ENCODE measurements at places on chromosomes 1 and 21.

- peak; percentile 80 for DNase-seq
These were observed 115.7 kb upstream of the IPO9 start for GRCh38 chr1:201713086-201713810.

DNA sequence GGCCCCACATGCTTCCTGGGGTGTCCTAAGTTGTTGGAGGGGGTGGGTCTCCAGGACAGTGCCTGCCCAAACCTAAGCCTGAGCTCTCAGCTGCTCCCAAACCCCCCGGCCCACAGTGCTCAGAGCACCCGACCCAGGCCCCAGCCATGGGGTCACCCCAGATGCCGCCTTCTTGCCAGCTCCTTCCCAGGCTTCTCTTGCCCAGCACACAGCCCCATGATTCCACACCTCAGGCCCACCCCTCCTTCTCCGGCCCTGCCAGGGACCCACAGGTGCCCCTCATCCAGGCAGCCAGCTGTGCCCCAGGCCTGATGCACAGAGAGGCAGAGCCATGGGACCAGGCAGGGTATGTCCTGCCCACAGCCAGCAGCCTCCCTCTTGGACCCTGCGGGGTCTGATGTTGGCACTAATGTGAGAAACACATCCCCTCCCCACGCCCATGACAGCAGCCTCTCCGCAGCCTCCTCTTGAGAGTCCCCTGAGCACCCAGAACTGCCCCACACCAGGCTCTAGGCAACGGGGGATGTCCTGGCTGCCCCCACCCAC is 4.9 kb downstream of the WNT9A start:
- peak; percentile 26 for DNase-seq

- no peak for DNase-seq
These were observed 513.6 kb downstream of the PLPP3 start for GRCh38 chr1:56065729-56066128.

DNA sequence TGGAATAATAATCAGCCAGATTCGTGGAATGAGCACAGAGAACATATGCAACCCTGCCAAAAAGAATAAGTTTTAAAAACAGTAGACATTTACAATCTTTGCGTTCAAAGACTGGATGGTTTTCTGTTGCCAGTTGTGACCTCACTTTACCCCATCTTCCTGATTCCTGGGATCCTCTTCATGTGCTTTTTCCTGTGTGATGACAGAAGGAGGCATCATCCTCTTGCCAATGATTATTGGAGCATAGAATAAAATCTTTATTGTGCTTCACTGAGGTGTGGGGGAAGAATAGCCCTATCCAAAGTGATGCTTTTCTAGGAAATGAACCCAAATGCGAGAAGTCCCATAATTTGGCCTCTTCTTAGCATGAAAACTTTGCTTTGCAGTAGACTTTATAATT is 15.0 kb upstream of the BARHL2 start:
- DNase-seq = no peak

- no peak for DNase-seq
These were observed 22.1 kb downstream of the ASPM start for GRCh38 chr1:197124376-197124775.

GRCh38 chr1:226762988-226763904 is 24.2 kb upstream of the ITPKB start:
- no peak for DNase-seq

GRCh38 chr1:43466403-43466802 is 12.7 kb upstream of the HYI start:
- DNase-seq = no peak

DNA sequence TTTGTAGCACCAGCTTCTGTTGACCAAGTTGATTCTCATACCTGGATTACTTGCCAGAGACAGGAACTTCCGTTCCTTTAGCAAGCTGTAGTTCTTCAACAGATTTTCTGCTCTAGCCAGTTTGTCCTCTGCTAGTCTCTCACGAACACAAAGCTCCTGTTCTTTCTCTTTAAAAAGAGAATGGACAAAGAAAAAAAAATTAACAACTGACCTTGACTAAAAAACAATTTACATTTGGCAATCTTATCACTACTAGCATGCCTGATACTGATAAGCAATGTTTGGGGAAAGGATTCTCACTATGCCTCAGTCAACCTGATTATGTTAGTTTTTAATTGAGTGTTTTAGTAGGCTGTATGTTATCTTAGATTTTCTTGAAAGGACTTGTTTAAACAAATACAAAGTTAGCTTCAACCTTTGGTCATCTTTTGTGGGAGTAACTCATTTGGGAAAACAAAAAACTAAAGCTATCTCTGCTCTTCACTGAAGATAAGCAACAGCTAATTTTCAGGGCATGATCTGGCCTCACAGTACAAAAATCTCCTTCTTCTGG is 8.3 kb downstream of the NEK2 start:
- no peak for DNase-seq

- no peak for DNase-seq
These were observed 26.3 kb upstream of the NEK2 start for GRCh38 chr1:211701733-211702132.

- no peak for DNase-seq
These were observed 47.2 kb downstream of the S1PR1 start for GRCh38 chr1:101284021-101284420.

DNA sequence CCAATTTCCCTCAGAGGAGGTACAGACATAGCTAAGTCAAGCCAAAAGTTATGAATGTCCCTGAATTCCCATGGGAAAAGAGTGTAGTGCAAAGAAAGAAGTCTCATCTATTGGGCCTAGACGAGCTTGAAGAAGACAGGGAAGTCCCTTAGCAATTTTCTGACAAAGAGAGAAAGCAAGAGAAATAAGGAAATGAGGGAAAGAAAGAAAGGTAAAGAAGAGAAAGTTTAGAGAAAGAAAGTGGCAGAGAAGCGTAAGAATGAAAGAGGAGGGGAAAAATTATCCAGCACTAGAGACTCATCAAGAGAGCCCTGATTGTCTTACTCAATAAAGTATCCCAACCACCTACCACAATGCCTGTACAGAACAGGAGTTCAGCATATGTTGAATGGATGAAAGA is 40.6 kb upstream of the FOXD3 start:
- DNase-seq = no peak

GRCh38 chr1:1213345-1214265 is at the start of gene TNFRSF4:
TSS of gene TNFRSF4 (minus strand) at chr1:1214153. CDS start at chr1:1214127, 26 bp downstream.
- DNase-seq = no peak

- peak; percentile 21 for DNase-seq
These were observed 660 bp downstream of the GCLM start for GRCh38 chr1:93908394-93909145.

DNA sequence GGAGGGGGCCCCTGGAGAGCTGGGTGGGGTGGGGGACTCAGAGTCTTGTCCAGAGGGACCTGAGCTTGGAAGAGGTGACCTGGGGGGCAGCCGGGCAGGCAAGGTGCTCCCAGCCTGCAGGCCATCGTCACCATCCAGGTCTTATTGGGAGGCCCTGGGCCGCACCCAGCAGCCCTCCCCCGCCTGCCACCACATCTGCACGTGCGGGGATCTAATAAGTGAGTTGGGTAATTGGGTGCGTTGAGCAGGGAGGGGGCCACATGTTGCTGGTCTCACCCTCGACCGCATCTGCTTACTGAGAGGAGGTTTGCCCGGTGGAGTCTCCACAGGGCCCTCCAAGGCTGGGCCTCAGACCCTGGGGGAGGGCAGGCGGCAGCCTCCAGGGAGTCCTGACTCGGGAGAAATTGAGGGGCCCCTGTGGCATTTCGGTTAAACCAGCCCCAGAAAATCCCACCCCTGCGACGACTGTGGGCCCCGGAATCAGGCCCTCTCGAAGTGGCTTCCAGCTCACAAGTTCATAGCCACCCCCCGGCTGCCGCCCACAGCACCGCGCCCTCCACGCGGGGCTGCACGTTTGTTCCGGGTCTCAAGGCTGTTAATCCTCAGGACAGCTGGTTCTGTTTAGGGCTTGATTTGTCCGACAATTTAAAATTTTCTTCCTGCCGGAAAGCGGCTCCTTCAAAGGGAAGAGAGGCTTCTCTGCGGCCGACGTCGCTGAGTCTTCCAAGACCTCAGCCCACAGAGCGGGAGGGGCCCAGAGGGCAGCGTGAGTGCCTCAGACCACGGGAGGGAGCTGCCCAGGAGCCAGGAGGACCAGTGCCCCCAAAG is 14.7 kb upstream of the COL6A2 start:
- DNase-seq = peak; percentile 82

- no peak for DNase-seq
These were observed 34.5 kb downstream of the TMPRSS15 start for GRCh38 chr21:18369115-18369514.

GRCh38 chr1:167430134-167430848 is 88.0 kb downstream of the CD247 start:
- no peak for DNase-seq

DNA sequence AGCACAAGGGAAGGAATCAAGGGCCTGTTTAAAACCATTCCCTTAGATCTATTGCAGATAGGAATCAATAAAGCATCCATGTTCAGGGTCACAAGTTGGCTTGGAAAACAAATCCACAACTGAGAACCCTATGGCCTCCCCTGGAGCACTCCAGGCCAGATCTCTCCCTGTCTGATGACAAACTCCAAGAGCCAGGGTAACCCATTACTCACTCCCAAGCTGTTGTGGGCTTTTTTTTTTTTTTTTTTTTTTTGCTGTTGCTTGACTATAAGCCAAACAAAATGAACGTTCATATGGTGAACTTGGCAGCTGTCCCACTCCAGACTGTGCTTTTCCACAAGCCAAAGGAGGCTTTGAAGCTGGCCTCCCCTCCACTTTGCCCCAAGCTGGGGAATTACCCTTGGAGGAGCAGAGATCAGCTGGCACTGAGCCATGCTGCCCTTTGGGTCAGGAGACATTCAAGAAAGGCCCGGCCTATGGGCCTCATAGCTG is 35.7 kb upstream of the VAV3 start:
- peak; percentile 50 for DNase-seq

- no peak for DNase-seq
These were observed 7.7 kb upstream of the GNG4 start for GRCh38 chr1:235657269-235657668.

DNA sequence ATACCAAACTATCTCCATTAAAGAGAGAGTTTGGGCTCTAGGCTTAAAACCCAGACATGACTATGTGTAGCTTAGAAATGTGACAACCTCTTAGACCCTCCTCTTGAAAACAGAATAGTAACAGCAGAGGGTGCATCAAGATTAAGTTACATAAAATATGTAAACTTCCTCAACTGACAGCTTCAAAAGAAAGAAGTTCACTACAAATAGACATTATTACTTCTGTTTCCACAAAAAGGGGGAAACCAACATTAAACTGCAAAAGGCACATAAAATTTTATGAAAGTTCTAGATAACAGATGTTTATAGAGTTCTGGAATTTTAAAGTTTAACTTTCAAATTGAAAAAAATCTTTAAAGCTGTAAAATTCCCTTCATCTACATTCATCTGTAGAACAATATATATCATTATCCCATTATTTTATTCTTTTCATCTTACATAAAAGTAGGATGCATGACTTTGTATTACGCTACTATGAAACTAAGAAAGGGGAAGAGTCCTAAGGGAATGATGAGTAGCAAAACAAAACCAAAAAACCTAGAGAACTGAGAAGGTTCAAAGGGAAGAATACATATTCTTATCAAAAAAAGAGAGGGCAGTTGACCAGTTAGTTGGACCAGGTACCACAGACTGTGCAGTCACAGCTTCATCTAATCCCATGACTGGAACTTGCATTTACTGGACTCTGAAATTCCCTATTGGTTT is 177.0 kb downstream of the SIPA1L2 start:
- DNase-seq = no peak

GRCh38 chr1:119549719-119550132 is 42.7 kb downstream of the HSD3B1 start:
- DNase-seq = peak; percentile 78

DNA sequence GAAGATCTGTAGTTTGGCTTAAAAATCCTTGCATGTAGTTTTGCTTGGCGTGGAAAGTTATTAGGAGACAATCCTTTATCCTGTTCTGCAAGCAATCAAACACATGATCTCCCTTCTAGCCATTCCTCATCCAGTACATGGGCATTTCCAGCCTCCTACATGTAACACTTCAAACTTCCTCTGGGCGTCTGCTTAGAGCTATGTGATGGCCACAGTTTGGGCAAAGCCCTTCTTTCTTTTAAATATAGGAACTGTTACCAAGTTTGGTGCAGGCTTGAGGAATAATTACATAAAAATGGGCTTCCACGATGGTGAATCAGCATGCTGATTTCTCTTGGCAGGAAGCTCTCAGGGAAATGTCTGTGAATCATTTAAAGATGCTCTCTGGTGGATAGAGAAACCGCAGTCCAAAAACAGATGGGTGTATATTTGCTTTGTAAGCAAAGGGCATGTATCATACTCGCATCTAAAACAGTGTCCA is 176.9 kb upstream of the FMN2 start:
- DNase-seq = no peak

GRCh38 chr1:65255035-65255655 is 54.2 kb upstream of the DNAJC6 start:
- no peak for DNase-seq

- DNase-seq = no peak
These were observed 217.2 kb upstream of the HOOK1 start for GRCh38 chr1:59597420-59598119.

DNA sequence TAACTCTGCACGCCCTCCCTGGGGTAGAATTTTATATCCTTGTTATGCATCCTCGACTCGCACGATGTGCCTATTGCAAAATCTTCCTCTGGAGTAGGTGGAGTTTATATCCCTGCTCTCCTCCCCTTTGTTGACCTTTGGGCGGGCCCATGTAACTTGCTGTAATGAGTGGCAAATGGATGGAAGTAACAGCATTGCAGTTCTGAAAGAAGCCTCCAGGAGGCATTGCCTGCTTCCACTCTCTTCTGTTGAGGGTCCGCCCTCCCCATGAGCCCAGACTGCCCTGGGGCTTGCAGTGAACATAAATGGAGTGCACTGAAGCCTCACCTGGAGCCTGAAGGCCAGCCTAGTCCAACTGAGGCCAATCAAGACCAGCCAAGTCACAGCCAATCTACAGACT is 62.2 kb upstream of the GRIK3 start:
- no peak for DNase-seq

- DNase-seq = no peak
These were observed 317.2 kb upstream of the NFIA start for GRCh38 chr1:60765204-60765603.

DNA sequence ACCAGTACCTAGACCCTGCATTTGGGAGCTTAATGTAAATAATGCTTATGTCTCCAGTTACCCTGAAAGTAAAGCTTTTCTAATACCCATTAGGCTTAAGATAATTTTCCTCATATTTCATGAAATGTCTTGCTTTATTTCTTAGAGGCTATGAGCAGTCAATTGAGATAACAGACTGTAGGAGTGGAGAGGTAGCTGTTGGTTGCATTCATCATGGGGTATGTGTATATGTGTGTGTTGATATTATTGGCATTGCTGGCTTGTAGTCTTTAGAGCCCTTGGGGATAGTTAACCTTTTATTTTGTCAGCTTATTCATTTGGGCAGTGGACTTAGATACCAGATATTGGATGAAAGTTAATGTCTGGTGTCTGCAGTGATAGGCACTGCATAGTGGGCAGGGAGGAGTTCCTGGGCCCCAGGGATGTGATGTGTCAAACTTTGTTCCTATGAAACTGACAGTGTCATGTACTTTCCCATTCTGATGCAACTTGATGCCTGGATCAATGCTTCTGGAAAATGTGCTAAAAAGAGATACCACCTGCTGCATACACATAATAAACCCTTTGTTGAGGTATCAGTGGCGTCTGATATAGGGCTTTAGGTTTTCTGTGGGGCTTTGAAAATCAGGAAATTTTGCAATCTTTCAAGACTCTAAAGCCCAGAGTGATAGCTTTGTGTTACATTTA is 83.9 kb downstream of the MAST2 start:
- no peak for DNase-seq

GRCh38 chr1:222970040-222970439 is 155.2 kb downstream of the DISP1 start:
- no peak for DNase-seq

Data from left hindlimb (tissue), 1 donor.